ENCODE measurements at places on chromosomes 13 and 19. TPM values are rescaled to one million over a fixed set of nuclear protein-coding genes. Genes with fewer than 3 reads are reported as not detected.
A peak's percentile ranks its signal among the peaks of the same experiment; 100 is the strongest.

Gene NLRP13
- total RNA-seq, result not detected

Gene KLK14
- total RNA-seq, result not detected

Gene CYP2F1
- total RNA-seq, result not detected

Gene CD209
- total RNA-seq, result 0.07 TPM

Gene CYTH2
- 77.3 TPM for total RNA-seq

Gene NBEA
- total RNA-seq, result 6.1 TPM

Gene C19orf33
- total RNA-seq, result 300 TPM

Gene CRLF1
- 16.5 TPM for total RNA-seq

Gene PABPC3
- total RNA-seq, result 0.58 TPM

GRCh38 chr19:29539670-29540069, 13.9 kb downstream of the VSTM2B start:
- DNase-seq, result no peak

GRCh38 chr13:40171566-40171965, 494.9 kb downstream of the FOXO1 start:
- no peak for DNase-seq

DNA sequence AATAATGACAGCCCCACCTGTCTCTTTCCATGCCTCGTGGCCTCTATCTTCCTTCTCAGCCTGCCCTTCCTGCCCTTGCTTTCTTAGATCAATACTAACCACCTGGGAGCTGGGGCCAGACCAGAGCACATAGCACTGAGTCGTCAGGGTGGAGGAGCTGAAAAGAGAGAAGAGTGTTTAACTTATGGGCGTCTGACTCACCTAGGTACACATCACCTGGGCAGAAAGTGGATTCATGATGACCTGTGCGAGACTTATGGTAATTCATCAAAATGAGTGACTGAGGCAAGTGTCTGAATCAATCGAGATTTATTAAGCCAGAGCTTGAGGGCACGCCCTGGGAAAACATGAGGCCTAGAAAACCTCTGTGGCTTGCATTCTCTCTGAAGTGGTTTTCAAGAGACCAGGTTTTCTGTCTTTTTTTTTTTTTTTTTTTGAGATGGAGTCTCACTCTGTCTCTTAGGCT, 19.2 kb downstream of the CEACAM6 start:
- peak; percentile 10 for DNase-seq

- DNase-seq, result no peak
Measured at GRCh38 chr19:58466089-58466759, 656 bp upstream of the ZNF324 start.

DNA sequence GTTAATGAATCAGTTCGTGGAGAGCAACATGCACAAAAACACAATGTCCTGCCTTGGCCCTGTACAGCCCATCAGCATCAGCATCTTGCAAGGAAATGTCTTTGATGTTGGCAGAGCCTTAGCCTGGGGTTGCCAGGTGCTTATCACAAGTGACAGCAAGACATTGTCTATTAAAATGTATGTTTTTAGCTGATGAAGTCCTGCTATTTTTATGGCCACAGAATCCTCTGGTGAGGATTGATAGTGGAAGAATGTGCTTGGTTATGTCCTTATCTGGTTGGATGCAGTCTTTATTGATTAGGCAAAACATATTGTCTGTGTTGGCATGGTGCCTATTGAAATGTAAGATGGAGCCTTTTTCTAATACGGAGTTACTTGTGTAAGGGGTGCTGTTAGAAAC, 1427.0 kb upstream of the MIR17HG start:
- DNase-seq, result no peak

- DNase-seq, result no peak
Measured at GRCh38 chr13:106883976-106884375, 316.0 kb upstream of the ARGLU1 start.

DNA sequence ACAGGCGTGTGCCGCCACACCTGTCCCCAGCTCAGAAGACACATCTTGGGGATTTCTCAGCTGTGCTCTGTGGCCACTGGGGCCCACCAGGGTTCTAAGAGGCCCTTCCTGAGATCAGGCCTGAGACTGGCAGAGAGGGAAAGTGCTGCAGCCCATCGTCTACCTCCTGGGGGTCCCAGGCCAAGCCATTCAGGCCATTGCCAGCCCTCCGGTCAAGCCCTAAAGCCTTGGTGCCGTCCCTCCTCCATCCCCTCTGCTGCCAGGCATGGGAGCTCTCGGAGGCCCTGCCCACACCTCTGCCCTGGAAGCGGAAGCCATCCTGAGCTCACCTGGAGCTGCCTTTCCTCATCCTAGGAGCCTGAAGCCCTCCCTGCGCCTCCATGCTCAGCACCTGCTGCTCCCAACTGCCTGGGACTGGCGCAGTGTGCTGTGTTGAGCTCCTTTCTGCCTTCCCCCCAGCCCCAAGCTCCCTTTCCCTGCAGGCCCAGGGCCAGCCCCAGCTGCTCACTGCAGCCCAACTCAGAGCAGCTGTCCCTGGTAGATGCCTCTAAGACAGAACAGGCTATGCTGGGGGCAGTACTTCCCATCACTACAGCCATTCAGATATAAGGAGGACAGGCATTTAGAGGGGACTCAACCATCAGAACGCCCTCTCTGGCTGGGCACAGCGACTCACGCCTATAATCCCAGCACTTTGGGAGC, 2.9 kb downstream of the SLC7A9 start:
- DNase-seq, result no peak

DNA sequence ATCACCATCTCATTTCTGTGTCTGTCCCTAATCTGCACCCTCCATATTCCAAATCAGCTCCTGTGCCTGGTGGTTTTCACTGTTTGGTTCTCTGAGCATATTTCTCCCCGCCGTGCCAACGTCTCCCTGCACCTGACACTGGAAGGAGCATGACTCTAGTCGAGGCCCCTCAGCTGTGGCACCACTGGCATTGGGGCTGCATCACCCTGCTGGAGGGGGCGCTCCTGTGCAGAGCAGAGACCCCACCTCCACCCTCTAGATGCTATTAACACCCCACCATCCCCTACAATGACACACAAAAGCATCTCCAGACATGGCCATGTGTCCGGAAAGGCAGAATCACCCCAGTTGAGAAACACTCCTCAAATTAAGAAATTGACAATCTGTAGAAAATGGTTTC, 20.8 kb downstream of the ZSCAN5C start:
- no peak for DNase-seq

DNA sequence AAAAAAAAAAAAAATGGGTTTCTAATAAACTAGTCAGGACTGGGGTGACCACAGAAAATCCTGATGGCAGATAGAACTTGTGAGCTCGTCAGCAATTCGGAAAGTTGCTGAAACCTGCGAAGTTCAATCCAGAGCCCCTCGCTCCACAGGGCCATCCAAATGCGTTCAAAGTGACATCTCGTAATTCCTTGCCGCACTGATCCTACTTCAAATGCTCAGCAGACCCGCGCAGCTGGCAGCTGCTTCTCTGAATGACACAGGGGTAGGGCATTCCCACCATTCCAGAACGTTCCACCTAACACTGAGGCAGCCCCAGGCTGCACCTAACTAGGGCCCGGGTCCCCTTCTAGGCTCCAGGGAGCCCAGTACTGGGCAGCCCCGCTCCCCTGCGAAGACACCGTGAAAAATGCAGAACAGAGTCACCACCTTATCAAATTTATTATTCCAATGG, 4.8 kb upstream of the DAPK3 start:
- no peak for DNase-seq

DNA sequence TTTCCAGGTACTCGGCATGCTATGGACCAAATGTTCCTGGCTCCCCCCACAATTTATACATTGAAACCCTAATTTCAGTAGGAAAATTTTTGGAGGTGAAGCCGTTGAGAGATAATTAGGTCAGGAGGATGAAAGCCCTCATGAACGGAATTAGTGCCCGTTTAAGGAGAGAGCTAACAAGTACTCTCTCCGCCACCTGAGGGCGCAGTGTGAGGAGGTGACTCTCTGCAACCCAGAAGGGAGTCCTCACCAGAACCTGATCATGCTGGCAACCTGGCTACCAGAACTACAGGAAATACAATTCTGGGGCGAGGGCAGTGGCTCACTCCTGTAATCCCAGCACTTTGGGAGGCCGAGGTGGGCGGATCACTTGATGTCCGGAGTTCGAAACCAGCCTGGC, 397.8 kb downstream of the SLITRK5 start:
- DNase-seq, result no peak

GRCh38 chr19:13606156-13606555, 99.9 kb upstream of the CACNA1A start:
- no peak for DNase-seq

DNA sequence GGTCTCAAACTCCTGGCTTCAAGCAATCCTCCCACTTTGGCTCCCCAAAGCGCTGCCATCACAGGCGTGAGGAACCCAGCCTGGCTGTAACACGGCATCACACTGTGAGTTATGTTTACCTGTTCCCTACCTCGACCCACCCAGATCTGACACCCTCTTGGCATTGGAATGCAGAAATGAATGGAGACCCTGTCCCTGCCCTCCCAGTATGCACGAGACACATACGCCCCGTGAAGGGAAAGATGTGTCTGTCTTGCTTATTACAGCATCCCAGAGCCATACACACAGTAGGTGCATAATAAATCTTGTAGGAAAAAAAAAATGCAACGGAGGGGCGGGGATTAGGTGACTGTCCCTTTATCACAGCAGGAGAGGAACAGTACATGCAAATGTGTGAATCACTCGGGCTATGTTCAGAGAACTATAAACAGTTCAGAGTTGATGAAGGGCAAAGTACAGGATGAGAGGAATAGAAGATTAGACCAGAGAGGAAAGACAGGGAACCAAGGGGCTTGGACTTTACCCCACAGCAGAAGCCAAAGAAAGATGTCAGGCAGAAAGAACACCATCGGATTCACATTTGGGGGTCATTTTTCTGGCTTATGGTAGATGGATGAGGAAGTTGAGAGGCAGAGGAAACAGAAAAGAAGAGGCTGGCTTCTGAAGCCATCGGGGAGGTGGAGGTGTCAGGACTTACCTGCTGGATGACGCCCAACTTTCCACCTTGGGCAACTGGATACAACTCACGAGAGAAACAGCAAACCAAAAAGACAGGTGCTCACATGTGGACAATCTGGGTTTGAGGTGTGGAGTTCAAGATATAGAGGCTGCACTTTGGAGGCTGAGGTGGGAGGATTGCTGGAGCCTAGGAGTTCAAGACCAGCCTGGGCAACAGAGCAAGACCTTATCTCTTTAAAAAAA, 94.3 kb downstream of the INSR start:
- DNase-seq, result no peak

- no peak for DNase-seq
Measured at GRCh38 chr13:77511552-77511951, 24.0 kb upstream of the SCEL start.

- peak; percentile 41 for DNase-seq
Measured at GRCh38 chr13:38804536-38804935, 117.7 kb downstream of the FREM2 start.

GRCh38 chr13:66618702-66619101, 611.4 kb downstream of the PCDH9 start:
- no peak for DNase-seq

DNA sequence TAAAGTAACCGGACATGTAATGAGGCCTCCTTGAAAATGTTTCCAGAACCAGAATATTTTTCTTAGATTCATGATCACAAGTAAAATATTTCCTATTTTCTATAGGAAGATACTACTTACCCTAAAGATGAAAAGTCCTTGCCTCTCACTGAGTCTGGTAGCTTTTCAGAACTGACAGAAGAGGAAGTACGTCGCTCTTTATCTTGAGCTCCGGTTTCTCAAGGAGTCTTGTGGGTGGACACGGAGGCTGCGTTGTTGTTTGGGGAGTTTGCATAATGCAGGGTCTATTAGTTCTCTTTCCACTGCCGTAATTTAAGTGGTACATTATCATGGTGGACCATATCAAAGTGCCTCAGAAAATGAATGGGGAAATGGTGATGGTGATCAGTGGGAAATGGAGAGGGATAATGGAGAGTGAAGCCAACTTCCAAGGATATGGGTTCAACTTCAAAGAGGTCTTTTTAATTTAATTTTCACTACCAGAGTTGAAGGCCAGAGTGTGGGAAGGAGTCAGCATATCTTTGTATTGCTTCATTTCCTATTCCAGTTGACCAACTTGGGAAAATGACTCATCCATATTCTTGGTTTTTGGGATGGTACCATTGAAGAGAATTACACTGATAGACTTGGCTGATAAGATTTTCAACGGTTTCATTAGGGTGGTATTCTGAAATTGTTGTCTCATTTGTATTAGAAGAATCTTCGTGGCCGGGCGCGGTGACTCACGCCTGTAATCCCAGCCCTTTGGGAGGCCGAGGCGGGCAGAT, 23.4 kb downstream of the MBD3L2B start:
- no peak for DNase-seq

DNA sequence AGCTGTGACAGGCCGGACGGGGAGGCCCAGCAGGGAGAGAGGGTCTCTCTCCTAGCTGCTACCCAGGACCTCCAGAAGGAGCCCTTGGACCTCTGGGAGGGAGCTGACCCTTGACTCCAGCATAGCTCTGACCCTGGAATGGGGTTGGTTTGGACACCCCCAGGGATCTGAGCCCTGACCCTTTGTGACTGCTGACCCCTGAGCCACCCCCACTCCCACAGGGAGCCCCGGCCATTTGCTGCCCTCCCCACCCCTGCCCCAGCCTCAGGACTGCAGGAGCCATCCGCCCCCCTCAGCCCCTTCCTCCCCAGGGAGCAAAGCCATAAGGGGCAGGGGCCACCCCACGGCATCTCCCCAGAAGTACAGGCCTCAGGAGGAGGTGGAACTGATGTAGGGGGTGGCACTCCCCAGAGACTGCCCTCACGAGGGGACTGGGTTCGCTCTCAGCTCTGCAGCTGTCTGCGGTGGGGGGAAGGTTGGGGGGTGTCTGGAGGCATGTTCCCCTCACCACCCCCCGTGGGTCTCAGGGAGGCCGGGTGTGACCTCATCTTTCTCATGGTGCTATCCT, 7.0 kb downstream of the COX6B2 start:
- no peak for DNase-seq

DNA sequence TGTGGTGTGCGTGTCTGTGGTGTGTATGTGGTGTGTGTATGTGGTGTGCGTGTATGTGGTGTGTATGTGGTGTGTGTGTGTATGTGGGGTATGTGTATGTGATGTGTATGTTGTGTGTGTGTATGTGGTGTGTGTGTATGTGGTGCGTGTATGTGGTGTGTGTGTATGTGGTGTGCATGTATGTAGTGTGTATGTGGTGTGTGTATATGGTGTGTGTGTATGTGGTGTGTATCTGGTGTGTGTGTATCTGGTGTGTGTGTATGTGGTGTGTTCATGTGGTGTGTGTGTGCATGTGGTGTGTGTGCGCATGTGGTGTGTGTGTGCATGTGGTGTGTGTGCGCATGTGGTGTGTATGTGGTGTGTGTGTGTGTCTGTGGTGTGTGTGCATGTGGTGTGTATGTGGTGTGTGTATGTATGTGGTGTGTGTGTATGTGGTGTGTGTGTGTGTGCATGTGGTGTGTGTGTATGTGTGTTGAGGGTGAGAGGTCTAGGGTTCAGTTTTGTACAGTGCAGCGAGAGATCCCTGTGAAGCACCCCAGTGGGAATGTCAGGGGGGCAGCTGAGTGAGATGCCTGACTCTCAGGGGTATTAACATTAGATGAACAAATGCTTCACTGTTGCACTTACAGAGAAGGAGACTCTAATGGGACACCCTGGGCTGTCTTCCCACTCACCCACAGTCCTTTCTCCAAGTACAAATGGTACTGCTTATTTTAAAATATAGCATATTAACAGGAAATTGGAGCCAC, 61.3 kb upstream of the MEDAG start:
- no peak for DNase-seq

Data from kidney epithelial cell (primary cell).